ENCODE measurements at places on chromosomes 5 and 9.

DNA sequence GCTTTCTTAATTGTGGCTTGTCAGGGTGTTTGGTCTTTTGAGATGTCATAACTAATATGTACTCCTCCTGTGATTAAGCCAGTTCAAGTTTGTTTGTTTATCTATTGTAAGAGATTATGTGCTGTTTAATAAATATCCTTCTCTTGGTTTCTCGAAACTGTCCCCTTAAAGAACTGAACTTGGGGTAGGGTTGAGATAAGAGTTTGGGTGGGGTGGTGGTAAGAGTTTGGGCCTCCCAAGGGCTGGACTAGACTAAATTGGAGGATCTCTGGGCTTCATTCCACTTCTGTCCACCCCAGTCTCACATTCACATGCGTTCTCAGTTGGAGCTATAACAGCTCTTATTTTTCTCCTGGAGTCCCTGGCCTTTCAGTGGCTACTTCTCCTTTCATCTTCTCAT is 38.2 kb downstream of the AQP7 start:
- no peak for DNase-seq
- peaks cover 47% of the 10 kb centered on the region for H3K36me3 ChIP-seq
- H3K4me1 ChIP-seq, result no peaks in the 10 kb centered on the region
- no peak overlapping the region for H3K4me3 ChIP-seq
- H3K27ac ChIP-seq, result no peak overlapping the region

DNA sequence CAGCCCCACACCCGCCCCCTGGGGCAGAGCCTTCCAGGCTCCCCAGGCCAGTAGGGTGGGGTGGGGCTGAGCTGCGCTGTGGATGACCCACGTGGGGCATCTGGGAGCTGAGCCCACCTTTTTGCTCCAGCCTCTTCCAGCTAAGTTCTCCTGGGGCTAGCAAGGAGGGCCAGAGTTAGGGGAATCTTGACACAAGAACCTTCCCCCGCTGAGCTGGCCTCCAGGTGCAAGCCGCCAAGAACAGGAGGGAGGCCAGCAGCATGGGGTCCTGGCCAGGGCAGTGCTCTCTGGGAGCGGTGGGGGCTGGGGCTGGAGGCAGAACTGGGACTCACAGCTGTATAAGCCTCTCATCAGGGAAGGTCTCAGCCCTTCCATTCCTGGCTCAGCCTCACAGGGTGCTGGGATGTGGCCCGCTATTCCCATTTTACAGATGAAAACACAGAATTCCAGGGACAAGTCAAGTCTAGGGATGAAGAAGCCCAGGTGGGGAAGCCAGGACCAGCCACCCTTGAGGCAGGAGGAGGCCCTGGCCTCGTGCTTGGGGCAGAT is 21.5 kb downstream of the SARDH start:
- H3K4me3 ChIP-seq, result no peak overlapping the region
- H3K4me1 ChIP-seq, result no peaks in the 10 kb centered on the region
- no peaks in the 10 kb centered on the region for H3K36me3 ChIP-seq
- H3K27me3 ChIP-seq, result peaks cover 70% of the 10 kb centered on the region
- no peak overlapping the region for H3K27ac ChIP-seq

DNA sequence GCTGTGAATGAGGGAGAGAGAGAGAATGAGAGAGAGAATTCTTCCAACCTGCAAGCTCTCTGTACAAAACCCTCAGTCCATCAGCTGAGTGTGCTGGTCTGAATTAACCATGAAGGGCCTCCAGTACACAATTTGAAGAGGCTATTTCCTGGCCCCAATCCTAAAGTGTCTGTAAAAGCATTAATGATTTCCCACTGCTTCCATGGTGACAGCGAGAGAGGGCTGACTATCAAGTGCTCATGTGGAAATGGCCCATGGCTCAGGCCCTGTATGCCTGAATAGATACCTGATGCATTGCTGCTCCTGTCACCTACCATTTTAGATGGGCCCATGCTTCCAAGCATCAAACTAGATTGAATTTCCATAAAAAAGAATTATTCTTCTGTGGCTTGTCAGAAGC is 592.4 kb downstream of the KIF4B start:
- no peak overlapping the region for H3K27ac ChIP-seq
- no peak for DNase-seq
- no peaks in the 10 kb centered on the region for H3K4me1 ChIP-seq
- H3K36me3 ChIP-seq, result no peaks in the 10 kb centered on the region
- no peak overlapping the region for H3K4me3 ChIP-seq
- H3K27me3 ChIP-seq, result no peaks in the 10 kb centered on the region

DNA sequence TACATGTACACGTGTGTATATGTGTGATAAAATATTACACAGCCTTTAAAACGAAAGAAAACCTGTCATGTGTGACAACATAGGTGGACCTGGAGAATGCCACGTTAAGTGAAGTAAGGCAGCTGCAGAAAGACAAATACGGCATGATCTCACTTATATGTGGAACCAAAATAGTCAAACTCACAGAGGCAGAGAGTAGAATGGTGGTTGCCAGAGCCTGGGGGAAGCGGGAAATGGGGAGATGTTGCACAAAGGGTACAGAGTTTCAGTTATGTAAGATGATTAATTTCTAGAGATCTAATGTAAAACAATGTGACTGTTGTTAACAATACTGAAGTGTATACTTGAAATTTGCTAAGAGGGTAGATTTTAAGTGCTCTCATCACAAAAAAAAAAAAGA is 34.8 kb downstream of the ADAMTS12 start:
- H3K4me3 ChIP-seq, result no peak overlapping the region
- no peaks in the 10 kb centered on the region for H3K27me3 ChIP-seq
- peaks cover 35% of the 10 kb centered on the region for H3K4me1 ChIP-seq
- no peak for DNase-seq
- no peak overlapping the region for H3K27ac ChIP-seq
- no peaks in the 10 kb centered on the region for H3K36me3 ChIP-seq

- no peak for DNase-seq
- H3K27ac ChIP-seq, result no peak overlapping the region
- no peaks in the 10 kb centered on the region for H3K36me3 ChIP-seq
- H3K4me3 ChIP-seq, result no peak overlapping the region
- H3K4me1 ChIP-seq, result no peaks in the 10 kb centered on the region
- no peaks in the 10 kb centered on the region for H3K27me3 ChIP-seq
Observed at GRCh38 chr5:6780802-6781391, 67.7 kb downstream of the TENT4A start.

- H3K4me1 ChIP-seq, result no peaks in the 10 kb centered on the region
- H3K4me3 ChIP-seq, result no peak overlapping the region
- no peaks in the 10 kb centered on the region for H3K36me3 ChIP-seq
- no peaks in the 10 kb centered on the region for H3K27me3 ChIP-seq
Observed at GRCh38 chr5:38168029-38168428, 90.3 kb upstream of the EGFLAM start.

- no peak overlapping the region for H3K27ac ChIP-seq
- DNase-seq, result no peak
- peaks cover 34% of the 10 kb centered on the region for H3K4me1 ChIP-seq
- no peak overlapping the region for H3K4me3 ChIP-seq
Observed at GRCh38 chr9:129023036-129023907, 4.9 kb downstream of the SH3GLB2 start.

DNA sequence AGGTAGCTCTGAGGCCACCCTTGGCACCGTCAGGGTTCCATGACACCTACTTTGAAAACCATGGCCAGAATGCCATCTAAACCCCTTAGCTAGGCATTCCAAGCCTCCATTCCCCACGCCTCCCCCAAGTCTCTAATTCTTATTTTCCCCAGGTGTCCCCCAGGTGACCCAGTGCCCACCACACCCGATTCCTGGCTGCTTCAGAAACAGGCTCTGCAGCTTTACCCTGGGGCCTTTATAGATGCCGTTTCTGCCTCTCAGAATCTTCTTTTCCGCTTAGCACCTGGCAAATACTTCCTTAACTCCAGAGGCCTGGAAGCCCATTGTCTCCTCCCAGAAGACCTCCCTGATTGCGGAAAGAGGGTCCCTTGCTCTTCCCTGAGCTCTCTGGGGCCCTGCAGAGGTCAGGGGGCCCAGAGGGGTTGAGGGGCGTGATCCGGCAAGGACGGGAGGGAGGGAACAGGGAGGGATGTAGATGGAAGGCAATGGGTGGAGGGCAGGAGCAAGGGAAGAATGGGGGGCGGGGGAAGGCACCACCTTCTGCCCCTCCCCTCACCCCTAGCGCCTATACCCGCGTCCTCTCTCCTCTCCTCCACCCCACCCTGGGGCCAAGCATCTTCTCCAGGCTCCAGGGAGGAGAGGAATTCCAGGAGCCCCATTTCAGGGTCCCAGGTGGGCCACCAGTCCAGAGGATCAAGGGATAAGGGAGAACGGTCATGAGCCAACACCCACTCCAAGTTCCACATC is 12.0 kb upstream of the WDR38 start:
- H3K27me3 ChIP-seq, result no peaks in the 10 kb centered on the region
- H3K27ac ChIP-seq, result no peak overlapping the region
- no peaks in the 10 kb centered on the region for H3K36me3 ChIP-seq
- H3K4me1 ChIP-seq, result no peaks in the 10 kb centered on the region
- no peak overlapping the region for H3K4me3 ChIP-seq

DNA sequence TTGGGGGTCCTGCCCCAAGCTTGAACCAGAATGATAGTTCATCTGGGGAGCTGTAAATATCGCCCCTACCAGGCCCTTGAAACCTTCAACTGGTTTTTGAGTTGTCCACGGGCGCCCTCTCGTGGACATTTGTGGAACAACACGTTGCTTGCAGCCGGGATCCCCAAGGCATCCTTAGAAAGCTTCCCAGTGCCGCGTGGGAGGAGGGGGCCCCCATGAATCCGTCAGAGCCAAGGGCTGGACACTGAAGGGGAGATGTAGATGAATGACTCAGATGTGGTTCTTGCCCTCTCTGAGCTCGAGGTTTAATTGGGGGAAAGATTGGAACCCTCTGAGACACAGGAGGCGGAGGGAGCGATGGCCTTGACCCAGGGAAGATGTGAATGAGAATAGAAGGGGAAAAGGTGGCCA is 31.8 kb upstream of the ORM1 start:
- peaks cover 10% of the 10 kb centered on the region for H3K36me3 ChIP-seq
- no peak overlapping the region for H3K27ac ChIP-seq
- DNase-seq, result peak; percentile 79
- no peak overlapping the region for H3K4me3 ChIP-seq

DNA sequence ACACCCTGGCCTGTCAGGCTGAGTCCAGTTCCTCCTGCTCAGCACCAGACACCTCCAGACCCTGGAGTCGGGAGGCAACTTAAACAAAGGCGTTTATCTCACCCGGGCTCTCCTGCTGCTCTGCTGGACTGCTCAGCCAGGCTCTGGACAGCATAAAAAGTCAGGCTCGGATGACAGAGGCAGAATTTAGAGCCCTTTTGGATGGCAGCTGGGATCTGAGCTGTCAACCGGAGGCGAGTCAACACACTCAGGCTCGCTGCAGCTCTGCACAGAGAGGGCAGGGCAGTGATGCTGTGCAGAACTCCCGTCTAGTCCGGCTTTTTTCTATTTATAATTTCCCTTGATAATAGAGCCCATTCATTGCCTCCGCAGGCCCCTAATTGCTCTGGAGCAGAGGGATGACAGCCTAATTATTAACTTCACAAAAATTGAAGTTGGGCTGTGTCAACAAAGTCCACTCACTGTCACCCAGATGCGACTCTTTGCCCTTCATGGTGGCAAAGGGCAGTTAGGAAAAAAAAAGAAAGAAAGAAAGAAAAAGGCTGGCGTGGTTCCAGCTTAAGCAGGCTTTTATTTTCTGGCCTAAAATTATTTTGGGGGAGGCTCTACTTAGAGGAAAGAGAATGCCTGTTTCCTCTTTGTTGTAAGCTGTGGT is 37.6 kb downstream of the STC2 start:
- no peak overlapping the region for H3K27ac ChIP-seq
- peaks cover 8% of the 10 kb centered on the region for H3K4me1 ChIP-seq
- H3K36me3 ChIP-seq, result no peaks in the 10 kb centered on the region
- no peak for DNase-seq
- H3K27me3 ChIP-seq, result peaks cover 53% of the 10 kb centered on the region

DNA sequence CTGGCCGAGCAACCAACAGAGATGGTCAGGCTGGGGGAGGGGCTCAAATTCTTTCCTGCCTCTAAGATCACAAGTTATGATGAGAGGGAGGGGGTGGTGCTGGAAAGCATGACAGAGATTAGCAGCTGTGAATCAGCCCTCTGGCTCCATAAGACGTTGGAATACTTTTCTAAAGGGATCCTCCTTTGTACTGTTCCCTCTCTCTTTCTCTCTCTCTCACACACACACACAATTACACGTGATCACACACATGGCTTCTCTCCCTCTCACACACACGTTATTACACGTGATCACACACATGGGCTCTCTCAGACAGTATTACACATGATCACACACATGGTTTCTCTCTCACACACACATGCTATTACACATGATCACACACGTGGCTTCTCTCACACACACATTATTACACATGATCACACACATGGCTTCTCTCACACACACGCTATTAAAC is at the start of gene SLC45A2:
Gene SLC45A2 (minus strand): TSS at position 23 of the 454 bp plus-strand sequence. CDS start 110 bp downstream, outside the sequence.
- no peaks in the 10 kb centered on the region for H3K27me3 ChIP-seq
- H3K27ac ChIP-seq, result no peak within 1 kb of the TSS
- no peak within 1 kb of the TSS for H3K4me3 ChIP-seq
- no peaks in the 10 kb centered on the region for H3K4me1 ChIP-seq
- peaks cover 30% of the 10 kb centered on the region for H3K36me3 ChIP-seq

GRCh38 chr5:83636156-83636555 is 84.5 kb downstream of the HAPLN1 start:
- no peak overlapping the region for H3K4me3 ChIP-seq
- no peak for DNase-seq
- no peaks in the 10 kb centered on the region for H3K4me1 ChIP-seq
- H3K27me3 ChIP-seq, result no peaks in the 10 kb centered on the region
- no peak overlapping the region for H3K27ac ChIP-seq

DNA sequence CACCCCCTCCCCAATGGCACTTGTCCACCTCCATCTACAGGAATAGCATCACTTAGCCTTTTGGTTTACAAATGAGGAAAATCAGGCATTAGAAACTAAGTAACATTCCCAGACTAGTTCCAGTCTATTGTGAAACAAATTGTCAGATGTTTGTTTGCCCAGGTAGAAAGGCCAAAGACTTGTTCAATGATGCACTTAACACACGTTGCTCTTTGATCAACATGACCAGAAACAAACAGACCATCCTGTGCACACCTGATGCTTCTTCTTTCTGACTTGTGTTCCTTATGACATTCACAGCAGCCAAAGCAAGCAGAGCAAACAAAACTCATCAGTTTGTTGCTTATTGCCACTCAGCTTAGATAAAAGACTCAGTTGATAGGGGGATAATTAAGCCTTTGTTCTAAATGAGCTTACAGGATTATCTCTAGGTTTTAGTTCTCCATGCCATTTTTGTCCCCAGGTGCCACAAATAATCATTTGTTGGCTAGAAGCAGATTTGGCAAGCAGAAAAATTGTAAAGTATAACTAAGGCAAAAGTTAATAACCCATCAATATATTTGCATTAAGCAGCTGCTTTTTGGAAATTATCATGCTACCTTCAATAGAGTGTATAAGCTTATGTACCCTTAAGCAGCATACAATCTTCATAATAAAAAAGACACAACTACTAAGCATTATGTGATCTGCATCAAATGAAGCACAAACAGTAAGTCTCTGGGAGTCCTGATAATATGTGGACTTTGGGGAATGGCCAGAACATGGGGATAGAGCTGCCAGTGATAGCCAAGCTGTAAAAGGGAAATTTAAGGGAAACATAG is 26.3 kb upstream of the FST start:
- no peaks in the 10 kb centered on the region for H3K4me1 ChIP-seq
- no peak overlapping the region for H3K4me3 ChIP-seq
- no peak for DNase-seq

GRCh38 chr9:137975936-137976565 is 98.5 kb downstream of the CACNA1B start:
- no peak overlapping the region for H3K4me3 ChIP-seq
- H3K27ac ChIP-seq, result no peak overlapping the region
- no peaks in the 10 kb centered on the region for H3K4me1 ChIP-seq
- DNase-seq, result no peak
- no peaks in the 10 kb centered on the region for H3K36me3 ChIP-seq

All from tibial artery (tissue), 4 donors.